ENCODE measurements at places on chromosomes 12 and 14. TPM values are rescaled to one million over a fixed set of nuclear protein-coding genes. Genes with fewer than 3 reads are reported as not detected.
A peak's percentile ranks its signal among the peaks of the same experiment; 100 is the strongest.

- no peak for DNase-seq
These were observed 160.2 kb downstream of the PPM1H start for GRCh38 chr12:62774794-62775193.

NDUFA9 gene
- total RNA-seq: 71.4 TPM

DNA sequence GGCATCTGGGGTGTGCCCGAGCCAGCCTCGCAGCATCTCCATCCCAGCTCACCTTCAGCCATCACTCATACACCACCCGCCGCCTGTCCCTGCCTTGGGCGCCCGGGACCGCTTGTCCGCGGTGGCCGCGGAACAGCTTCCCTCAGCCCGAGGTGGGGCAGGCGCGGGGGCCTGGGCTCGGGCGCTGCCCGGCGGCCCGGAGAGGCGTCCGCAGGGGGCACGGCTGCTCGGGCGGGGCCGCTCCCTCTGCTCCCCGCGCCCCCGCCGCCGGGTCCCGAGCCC lies 430 bp downstream of the SLC41A2 start:
- DNase-seq: peak; percentile 51

DNA sequence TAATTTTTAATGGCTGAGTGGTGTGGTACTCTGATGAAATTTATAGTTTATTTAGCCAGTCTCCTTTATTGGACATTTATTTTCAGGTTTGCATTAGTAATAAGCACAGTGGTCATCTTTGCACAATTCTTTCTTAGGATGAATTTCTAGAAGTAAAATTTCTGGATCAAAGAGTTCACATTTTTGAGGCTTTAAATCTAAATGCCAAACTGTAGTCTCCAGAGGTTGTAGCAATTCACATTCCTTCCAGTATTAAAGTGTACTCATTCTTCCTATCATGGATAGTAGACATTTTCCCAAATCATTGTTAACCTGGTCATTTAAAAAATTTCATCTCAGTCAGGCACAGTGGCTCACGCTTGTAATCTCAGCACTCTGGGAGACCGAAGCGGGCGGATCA lies 24.8 kb downstream of the SLC39A9 start:
- DNase-seq: no peak

- DNase-seq: no peak
These were observed 20.8 kb downstream of the BCAT1 start for GRCh38 chr12:24928131-24928530.

- no peak for DNase-seq
These were observed 27.0 kb downstream of the ZCCHC8 start for GRCh38 chr12:122473543-122474323.

- no peak for DNase-seq
These were observed 29.9 kb downstream of the VRTN start for GRCh38 chr14:74377976-74378690.

DNA sequence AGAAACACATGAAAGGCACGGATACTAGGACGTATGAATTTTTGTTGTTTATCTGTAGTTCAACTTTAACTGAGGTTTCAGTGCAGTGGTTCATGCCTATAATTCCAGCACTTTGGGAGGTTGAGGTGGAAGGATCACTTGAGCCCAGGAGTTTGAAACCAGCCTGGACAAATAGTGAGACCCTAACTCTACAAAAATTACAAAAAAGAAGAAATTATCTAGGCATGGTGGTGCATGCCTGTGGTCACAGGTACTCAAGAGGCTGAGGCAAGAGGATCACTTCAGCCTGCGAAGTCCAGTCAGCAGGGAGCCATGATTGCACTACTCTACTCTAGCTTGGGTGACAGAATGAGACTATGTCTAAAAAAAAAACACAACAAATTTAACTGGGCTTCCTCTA lies 8.0 kb downstream of the KRT6B start:
- no peak for DNase-seq

SIRT4 gene
- total RNA-seq: 0.05 TPM

POP5 gene
- total RNA-seq: 70.9 TPM

DNA sequence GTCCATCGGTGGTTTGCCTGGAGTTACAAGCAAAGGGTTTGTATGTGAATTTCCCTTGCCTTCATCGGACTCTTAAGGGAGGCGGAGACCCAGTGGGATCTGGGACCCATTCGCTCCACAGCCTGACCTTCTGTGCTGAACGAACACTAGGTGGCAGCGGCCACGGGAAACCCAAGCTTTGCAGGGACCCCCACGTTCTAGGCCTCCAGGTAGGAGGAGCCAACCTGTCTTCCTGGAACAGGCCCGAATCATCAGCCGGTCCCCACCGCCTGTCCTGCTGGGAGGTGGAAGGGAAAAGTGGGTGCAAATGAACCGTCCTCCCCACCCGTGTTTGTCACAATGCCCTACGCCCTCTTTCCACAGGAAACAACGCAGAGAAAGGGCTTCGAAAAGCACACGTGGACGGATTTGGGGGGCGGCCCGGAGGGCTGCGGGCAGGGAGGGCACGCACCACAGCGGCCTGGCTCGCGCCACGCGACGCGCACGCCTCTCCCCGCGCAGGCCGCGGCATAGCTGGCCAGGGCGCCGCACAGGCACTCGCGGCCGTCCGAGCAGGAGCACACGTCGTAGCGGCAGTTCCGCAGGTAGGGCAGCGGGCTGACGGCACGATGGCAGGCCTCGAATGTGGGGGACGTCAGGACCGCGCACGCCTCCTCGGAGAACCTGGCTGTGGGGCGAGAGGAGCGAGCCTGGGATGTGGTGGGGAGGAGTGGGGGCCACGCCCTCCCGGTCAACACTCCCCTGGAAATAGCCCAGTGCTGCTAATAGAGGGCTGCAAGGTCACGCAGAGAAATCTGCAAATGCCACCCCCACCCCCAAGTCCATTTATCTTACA lies 67.8 kb downstream of the VWF start:
- DNase-seq: peak; percentile 38

UTP20 gene
- 8.0 TPM for total RNA-seq

KRT74 gene
- not detected for total RNA-seq

- no peak for DNase-seq
These were observed 34.1 kb downstream of the SLC16A7 start for GRCh38 chr12:59629890-59630289.

Data from HT-29 (cell line).